ENCODE measurements at places on chromosomes 3 and 15. TPM values are rescaled to one million over a fixed set of nuclear protein-coding genes. Genes with fewer than 3 reads are reported as not detected.
A peak's percentile ranks its signal among the peaks of the same experiment; 100 is the strongest.

- DNase-seq = no peak
- no peaks in the 10 kb centered on the region for H3K4me1 ChIP-seq
- H3K27me3 ChIP-seq = no peaks in the 10 kb centered on the region
- H3K4me3 ChIP-seq = no peak overlapping the region
- H3K27ac ChIP-seq = no peak overlapping the region
- peaks cover 8% of the 10 kb centered on the region for H3K36me3 ChIP-seq
These were observed 35.1 kb downstream of the DNAH1 start for GRCh38 chr3:52350981-52351761.

- no peak overlapping the region for H3K4me3 ChIP-seq
- H3K27me3 ChIP-seq = no peaks in the 10 kb centered on the region
- H3K27ac ChIP-seq = no peak overlapping the region
- no peak for DNase-seq
- no peaks in the 10 kb centered on the region for H3K4me1 ChIP-seq
- H3K36me3 ChIP-seq = no peaks in the 10 kb centered on the region
These were observed 127.0 kb upstream of the ROBO2 start for GRCh38 chr3:76912841-76913383.

GRCh38 chr3:69116897-69117296 lies 5.5 kb downstream of the LMOD3 start:
- no peak overlapping the region for H3K27ac ChIP-seq
- H3K4me1 ChIP-seq = peaks cover 4% of the 10 kb centered on the region
- no peaks in the 10 kb centered on the region for H3K36me3 ChIP-seq
- no peak for DNase-seq
- no peak overlapping the region for H3K4me3 ChIP-seq

DNA sequence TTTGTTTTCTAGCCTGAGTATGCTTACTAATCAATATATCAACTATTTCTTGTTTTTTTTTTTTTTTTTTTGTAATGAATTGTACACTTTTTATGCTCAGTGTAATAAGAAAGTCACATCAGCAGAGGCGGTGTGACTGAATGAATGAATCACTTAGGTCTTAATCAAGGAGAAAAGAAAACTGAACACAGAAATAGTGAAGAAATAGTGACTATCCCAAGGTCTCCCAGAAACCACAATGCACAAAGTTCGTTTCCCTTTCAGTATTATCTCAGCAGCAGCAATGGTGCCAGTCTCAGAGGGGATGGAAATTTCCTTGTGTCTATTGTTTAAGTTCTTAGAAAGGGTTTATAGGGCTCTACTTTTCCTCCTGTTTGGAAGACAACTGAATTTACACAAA lies 80.7 kb downstream of the NR1I2 start:
- no peaks in the 10 kb centered on the region for H3K27me3 ChIP-seq
- H3K36me3 ChIP-seq = peaks cover 56% of the 10 kb centered on the region
- no peak overlapping the region for H3K27ac ChIP-seq
- no peak overlapping the region for H3K4me3 ChIP-seq
- H3K4me1 ChIP-seq = no peaks in the 10 kb centered on the region
- no peak for DNase-seq

- no peak overlapping the region for H3K27ac ChIP-seq
- no peak for DNase-seq
These were observed 88.9 kb upstream of the TBC1D5 start for GRCh38 chr3:17831366-17831765.

DNA sequence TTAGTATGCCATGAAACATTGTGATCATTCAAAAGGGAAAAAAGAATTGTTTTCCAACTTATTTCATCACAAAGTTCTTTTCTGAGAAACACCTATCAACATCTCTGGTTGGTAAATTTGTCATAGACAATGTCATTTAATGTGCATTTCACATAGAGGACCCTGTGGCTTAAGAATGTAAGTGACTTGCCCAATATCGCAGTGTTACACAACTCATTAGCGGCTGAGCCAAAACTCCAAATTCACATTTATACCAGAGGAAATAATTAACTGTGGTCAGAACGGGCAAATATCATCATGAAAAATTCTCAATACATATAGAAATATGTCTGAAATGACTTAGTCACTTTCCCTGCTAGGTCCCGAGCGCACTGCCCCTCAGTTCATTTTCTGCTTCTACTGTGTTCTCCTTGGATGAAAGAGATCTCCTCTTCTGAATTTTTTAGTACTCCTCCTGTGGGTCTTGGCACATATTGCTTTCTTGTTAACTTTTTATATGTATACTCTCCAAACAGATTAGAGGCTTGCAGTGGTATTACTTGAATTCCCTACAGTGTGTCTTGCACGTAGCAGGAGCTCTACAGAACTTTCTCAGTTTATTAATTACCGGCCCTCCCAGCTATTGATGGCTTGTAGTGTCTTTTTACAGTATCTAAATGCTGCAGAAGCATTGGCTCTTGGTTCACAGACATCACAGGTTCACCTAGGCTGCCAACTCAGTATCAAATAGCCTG lies 33.1 kb downstream of the PTX3 start:
- H3K27me3 ChIP-seq = no peaks in the 10 kb centered on the region
- no peaks in the 10 kb centered on the region for H3K36me3 ChIP-seq
- DNase-seq = no peak

GRCh38 chr3:129399895-129400357 lies 28.5 kb downstream of the EFCAB12 start:
- H3K27ac ChIP-seq = peak overlapping the region; percentile 98
- H3K27me3 ChIP-seq = no peaks in the 10 kb centered on the region
- peaks cover 26% of the 10 kb centered on the region for H3K36me3 ChIP-seq
- peak overlapping the region; percentile 100 for H3K4me3 ChIP-seq
- DNase-seq = no peak

DNA sequence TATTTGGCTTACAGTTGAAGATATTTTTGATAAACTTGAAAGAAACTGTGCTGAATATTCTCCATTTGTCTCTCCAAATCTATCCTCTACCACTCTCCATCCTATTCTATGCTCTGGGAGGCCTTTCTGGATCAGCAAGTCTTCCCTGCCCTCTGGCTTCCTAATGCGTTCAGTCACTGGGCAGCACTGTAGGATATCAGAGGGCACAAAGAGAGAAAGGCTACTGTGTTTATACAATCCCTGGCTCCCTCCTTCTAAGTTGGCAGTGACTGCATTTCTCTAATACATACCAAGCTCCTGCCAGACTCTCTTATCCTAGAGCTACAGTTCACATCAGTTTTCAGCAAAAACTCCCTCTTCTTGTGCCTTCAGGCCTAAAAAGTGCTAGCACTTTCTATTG lies 102.1 kb upstream of the FHIT start:
- no peak overlapping the region for H3K4me3 ChIP-seq
- H3K27ac ChIP-seq = no peak overlapping the region
- H3K4me1 ChIP-seq = peaks cover 3% of the 10 kb centered on the region

DNA sequence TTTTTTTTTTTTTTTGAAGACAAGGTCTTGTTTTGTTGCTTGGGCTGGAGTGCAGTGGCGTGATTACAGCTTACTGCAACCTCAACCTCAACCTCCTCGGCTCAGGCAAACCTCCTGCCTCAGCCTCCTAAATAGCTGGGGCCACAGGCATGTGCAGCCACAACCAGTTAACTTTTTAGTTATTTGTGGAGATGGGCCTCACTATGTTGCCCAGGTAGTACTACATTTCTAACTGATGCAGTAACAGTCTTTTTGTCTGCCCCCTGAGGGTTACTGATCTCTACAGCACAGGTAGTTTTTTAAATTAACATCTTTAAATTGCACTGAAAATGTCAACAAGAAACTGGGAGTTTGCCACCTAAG lies 3.4 kb upstream of the LMLN start:
- H3K4me3 ChIP-seq = no peak overlapping the region
- peaks cover 72% of the 10 kb centered on the region for H3K36me3 ChIP-seq
- H3K4me1 ChIP-seq = peaks cover 50% of the 10 kb centered on the region
- DNase-seq = no peak
- no peaks in the 10 kb centered on the region for H3K27me3 ChIP-seq
- peak overlapping the region; percentile 52 for H3K27ac ChIP-seq

GRCh38 chr3:121942116-121942786 lies 48.0 kb downstream of the SLC15A2 start:
- no peaks in the 10 kb centered on the region for H3K4me1 ChIP-seq
- H3K27ac ChIP-seq = no peak overlapping the region
- H3K36me3 ChIP-seq = peaks cover 23% of the 10 kb centered on the region
- no peak overlapping the region for H3K4me3 ChIP-seq
- no peaks in the 10 kb centered on the region for H3K27me3 ChIP-seq

DNA sequence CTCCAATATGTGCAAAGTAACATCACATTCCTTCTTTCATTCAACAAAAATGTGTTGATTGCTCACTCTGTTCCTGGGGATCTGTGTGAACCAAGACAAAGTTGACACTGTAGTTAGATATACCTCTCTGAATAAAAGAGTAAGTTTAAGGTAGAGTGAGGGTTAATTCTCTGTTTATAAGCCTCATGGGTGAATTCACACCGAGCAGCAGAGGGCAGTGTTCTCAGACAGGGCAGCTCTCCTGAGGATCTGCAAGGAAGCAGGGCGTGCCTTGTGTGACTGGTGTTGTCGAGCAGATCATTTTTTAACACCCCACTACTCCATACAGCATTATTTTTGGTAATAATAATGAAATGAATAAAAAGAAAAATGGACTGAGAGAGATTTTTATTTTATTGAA lies 34.4 kb downstream of the PAQR9 start:
- H3K4me1 ChIP-seq = no peaks in the 10 kb centered on the region
- peaks cover 25% of the 10 kb centered on the region for H3K27me3 ChIP-seq
- H3K36me3 ChIP-seq = no peaks in the 10 kb centered on the region
- peak; percentile 16 for DNase-seq

DNA sequence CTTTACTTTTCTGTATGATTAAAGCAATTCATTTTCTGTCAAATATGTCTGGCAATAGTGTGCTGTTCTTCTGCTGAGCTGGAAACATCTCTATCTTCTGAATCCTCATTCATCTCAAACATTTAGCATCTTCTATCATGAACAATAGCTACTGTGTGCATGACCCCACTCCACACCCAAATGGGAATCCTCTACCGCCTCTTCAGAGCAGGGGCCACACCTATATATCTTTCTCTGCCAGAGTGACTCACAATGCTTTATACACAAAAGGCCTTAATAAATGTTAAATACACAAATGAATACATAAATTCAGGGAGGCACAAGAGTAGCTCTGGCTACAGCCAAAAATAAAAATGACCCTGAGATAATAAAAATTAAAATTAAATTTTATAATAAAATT lies 8.0 kb downstream of the ALDH1A2 start:
- H3K36me3 ChIP-seq = no peaks in the 10 kb centered on the region

- no peak overlapping the region for H3K4me3 ChIP-seq
- DNase-seq = no peak
- H3K27ac ChIP-seq = no peak overlapping the region
- H3K36me3 ChIP-seq = no peaks in the 10 kb centered on the region
- no peaks in the 10 kb centered on the region for H3K27me3 ChIP-seq
- H3K4me1 ChIP-seq = no peaks in the 10 kb centered on the region
These were observed 513.2 kb upstream of the GOLIM4 start for GRCh38 chr3:168608926-168609325.

DNA sequence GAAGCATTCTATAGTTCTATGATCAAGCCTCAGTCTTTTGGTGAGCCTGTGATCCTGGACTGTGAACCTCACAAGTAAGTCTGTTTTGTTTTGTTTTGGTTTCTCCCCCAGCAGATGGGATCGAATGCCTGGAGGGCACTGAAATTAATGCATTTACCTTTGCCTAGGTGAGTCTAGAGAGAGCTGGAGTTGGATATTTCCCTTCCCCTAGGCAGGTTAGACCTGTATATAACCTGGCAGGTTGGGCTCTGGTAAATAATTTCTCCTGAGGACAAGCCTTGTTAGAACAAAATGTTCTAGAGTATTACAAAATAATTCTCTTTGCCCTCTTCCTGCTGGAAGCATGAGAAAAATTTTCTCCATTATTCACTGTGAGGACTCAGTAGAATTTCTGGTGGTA lies 211.9 kb downstream of the TPRG1 start:
- DNase-seq = no peak
- no peak overlapping the region for H3K27ac ChIP-seq

- H3K4me1 ChIP-seq = no peaks in the 10 kb centered on the region
- H3K27me3 ChIP-seq = peaks cover 8% of the 10 kb centered on the region
- H3K27ac ChIP-seq = no peak overlapping the region
These were observed 9.8 kb upstream of the SLC6A1 start for GRCh38 chr3:10982782-10983181.

DNA sequence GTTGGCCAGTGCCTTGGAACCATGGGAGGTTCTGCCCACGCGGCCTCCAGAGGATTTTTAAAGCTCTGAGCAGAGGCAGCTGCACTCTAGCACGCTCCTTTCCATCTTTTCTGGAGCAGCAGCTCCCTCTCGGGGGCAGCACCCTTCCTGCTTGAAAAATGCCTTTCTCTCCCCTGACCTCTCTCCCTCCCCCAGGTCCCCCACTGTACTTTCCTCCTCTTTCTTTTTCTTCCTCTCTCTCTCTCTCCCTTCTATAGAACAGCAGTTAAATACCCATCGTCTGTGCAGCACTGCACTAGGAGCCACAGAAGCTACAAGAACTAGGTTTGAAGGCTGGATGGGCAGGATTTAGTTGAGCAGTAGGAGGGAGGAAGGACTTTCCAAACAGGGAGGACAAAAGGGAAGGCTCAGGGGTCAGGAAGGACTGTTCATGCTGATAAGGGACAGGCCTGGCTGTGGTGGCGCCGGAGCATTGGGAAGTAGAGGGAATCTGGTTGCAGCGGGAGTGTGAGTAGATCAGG lies 4.4 kb downstream of the ALPK3 start:
- H3K4me1 ChIP-seq = peaks cover 5% of the 10 kb centered on the region
- H3K36me3 ChIP-seq = no peaks in the 10 kb centered on the region
- no peak for DNase-seq
- H3K27ac ChIP-seq = no peak overlapping the region
- H3K27me3 ChIP-seq = peaks cover 1% of the 10 kb centered on the region

GRCh38 chr3:66625505-66626216 lies 124.8 kb upstream of the LRIG1 start:
- H3K27me3 ChIP-seq = no peaks in the 10 kb centered on the region
- no peaks in the 10 kb centered on the region for H3K36me3 ChIP-seq
- no peak overlapping the region for H3K4me3 ChIP-seq
- DNase-seq = no peak
- no peak overlapping the region for H3K27ac ChIP-seq

GRCh38 chr3:76410762-76411281 lies 625.5 kb upstream of the ZNF717 start:
- H3K36me3 ChIP-seq = no peaks in the 10 kb centered on the region
- no peaks in the 10 kb centered on the region for H3K27me3 ChIP-seq
- no peak for DNase-seq
- H3K4me1 ChIP-seq = no peaks in the 10 kb centered on the region
- no peak overlapping the region for H3K4me3 ChIP-seq
- H3K27ac ChIP-seq = no peak overlapping the region

GRCh38 chr3:177944228-177944661 lies 592.0 kb upstream of the KCNMB2 start:
- no peak overlapping the region for H3K4me3 ChIP-seq
- no peaks in the 10 kb centered on the region for H3K27me3 ChIP-seq
- DNase-seq = no peak
- H3K36me3 ChIP-seq = peaks cover 5% of the 10 kb centered on the region

IGSF10 gene
- not detected for total RNA-seq

GOLGA6L10 gene
- total RNA-seq = 0.71 TPM

ANKRD34C gene
- not detected for total RNA-seq

RTP1 gene
- not detected for total RNA-seq

DAZL gene
- total RNA-seq = not detected

CALML4 gene
- total RNA-seq = 11.9 TPM

CLRN1 gene
- not detected for total RNA-seq

All from activated T-helper 2 cell treated with anti-CD3 and anti-CD28 coated beads, Interferon-gamma antibody, Interleukin-2, Interleukin-4, amounts not matched to agents 10 μg/mL and 5 μg/mL and 100 μg/mL, durations not matched to agents 14 hours and 24 hours and 36 hours (primary cell).